NCI-H187 (cell line): ENCODE measurements at places on chromosomes 5 and 9.

- DNase-seq: no peak
These were observed 87.6 kb downstream of the ADRB2 start for GRCh38 chr5:148913985-148914431.

- no peak for DNase-seq
These were observed 28.8 kb upstream of the TJP2 start for GRCh38 chr9:69145144-69145715.

- no peak for DNase-seq
These were observed 77.1 kb upstream of the RETREG1 start for GRCh38 chr5:16693879-16694278.

- DNase-seq: no peak
These were observed 113.1 kb upstream of the TNC start for GRCh38 chr9:115230924-115231515.

DNA sequence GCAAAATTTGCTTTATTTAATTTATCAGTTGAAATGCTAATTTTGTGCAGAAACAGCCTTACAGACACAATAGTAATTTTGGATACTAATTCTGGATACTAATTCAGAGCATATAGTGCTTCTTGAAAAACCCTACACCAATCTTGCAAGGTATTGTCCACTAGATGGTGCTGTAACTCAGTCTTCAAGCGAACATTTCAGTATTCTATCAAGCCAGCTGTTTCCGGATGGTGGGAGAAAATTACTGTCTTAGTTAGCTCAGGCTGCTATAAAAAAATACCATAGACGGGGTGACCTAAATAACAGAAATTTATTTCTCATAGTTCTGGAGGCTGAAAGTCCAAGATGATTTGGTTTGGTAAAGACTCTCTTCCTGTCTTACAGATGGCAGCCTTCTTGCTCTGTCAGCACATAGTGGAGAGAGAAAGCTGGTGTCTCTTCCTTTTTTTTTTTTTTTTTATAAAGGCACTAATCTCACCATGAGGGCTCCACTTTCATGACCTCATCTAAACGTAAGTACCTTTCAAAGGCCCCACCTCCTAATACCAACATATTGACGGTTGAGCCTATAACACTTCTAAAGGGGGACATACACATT lies 1306.5 kb upstream of the CDH9 start:
- no peak for DNase-seq

DNA sequence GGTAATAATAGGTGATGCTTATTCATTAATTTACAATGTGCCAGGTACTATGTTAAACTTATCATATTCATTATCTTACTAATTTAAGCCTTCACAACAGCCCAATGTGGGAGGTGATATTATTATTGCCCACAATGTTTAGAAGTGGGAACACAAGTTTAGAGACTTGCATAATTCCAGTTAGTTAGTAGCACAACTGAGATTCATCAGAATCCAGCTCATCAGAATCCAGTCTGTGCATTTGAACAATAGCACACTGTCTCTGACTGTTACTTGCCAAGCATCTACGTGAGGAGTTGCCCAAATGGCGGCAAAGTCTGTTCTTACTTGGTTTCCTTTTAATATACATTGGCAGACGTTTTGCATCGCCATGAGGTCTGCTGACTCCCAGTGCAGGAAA lies 110.9 kb upstream of the BASP1 start:
- no peak for DNase-seq

GRCh38 chr9:134755221-134755907 lies 113.8 kb downstream of the COL5A1 start:
- DNase-seq: no peak

- no peak for DNase-seq
These were observed 13.4 kb upstream of the JADE2 start for GRCh38 chr5:134511796-134512660.

- DNase-seq: no peak
These were observed 331.5 kb upstream of the GRIN3A start for GRCh38 chr9:102069969-102070368.

DNA sequence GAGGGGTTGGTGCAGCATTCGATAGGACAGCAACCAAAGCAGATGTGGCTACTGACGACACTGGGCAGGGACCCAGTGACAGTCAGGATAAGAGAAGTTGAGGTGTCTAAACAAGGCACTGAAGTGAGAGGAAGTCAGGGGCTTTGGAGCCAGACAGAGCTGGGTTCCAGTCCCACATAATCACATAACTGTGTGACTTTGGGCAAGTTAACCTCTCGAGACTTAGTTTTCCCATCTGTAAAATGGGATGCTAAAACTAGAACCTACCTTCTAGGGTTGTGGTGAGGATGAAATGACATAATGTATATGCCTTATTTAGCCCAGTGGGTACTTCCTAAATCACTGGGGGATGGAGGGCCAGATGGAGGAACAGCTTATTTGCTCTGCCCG lies 3.1 kb downstream of the ANGPTL2 start:
- no peak for DNase-seq

- DNase-seq: no peak
These were observed 54.9 kb downstream of the RICTOR start for GRCh38 chr5:39019254-39019653.

GRCh38 chr9:34566322-34566721 lies 23.2 kb downstream of the CNTFR start:
- DNase-seq: no peak

- no peak for DNase-seq
These were observed 216.9 kb downstream of the ARRDC3 start for GRCh38 chr5:91166059-91166807.

GRCh38 chr5:71960195-71960594 lies 147.1 kb upstream of the MAP1B start:
- no peak for DNase-seq

DNA sequence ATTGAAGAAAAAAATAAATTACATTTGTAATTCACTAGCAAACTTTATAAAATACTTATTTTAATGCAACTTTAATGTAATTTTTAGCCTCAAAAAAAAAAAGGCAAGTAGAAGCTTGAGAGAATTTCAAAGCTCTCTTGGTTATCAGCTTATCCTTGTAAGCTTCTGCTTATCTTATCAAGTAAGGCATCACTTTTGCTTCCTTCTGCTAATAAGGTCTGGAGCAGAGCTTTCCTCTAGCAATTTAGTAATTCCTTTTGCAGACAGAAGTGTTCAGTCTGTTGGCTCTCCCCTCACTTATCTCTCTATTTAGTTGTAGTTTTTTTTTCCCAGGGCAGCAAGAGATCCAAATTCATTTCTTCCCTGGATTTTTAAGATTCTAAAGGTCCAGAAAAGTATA lies 525.0 kb downstream of the ISL1 start:
- no peak for DNase-seq

DNA sequence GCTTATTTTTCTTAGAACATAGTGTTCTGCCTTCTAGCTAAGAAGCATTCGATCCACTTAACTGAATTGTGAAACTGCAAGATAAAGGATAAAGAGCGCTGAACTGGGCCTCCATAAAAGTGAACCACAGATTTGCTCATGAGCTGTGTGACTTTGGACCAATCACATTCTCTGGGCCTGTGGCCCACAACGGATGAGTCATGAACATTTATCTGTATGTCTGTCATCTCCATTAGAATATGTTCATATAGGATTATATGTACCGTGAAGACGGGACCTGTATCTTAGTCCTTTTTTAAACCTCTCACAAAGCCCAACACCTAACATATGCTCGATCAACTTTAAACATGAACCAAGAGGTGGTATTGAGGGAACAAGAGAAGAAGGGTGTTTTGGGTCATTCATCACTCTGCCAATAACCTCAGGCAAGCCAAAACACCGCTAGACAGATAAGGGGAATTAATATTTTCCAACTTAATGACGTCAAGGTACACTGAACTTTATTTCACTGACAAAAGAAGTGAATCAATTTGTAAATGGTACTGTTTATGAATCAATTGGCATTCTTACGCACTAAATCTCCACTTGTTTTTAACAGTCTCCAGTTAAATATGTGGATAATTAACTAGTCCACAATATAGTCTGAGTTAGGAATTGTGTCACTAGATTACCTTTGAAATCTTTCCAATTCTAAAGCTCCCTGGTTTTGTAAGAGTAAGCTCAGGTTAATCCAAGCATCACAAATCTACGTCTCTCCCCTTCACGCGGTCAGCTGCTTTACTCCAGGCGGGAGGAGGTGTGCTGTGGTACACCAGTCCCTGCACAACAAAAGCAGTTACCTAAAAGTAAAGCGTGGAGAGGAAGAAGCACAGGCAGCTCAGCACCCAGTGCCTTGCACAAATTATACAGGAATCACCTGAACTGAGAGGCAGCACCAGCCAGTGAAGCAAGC lies 1.6 kb downstream of the TMEM245 start:
- DNase-seq: no peak

GRCh38 chr9:135079676-135080075 lies 7.8 kb upstream of the OLFM1 start:
- no peak for DNase-seq

GRCh38 chr5:18491349-18491748 lies 857.1 kb downstream of the TAF11L14 start:
- no peak for DNase-seq

GRCh38 chr9:6086006-6086655 lies 70.7 kb upstream of the RANBP6 start:
- DNase-seq: no peak

GRCh38 chr5:171961117-171961516 lies 45.3 kb downstream of the FBXW11 start:
- DNase-seq: no peak

GRCh38 chr9:38141746-38142591 lies 72.9 kb upstream of the SHB start:
- no peak for DNase-seq

DNA sequence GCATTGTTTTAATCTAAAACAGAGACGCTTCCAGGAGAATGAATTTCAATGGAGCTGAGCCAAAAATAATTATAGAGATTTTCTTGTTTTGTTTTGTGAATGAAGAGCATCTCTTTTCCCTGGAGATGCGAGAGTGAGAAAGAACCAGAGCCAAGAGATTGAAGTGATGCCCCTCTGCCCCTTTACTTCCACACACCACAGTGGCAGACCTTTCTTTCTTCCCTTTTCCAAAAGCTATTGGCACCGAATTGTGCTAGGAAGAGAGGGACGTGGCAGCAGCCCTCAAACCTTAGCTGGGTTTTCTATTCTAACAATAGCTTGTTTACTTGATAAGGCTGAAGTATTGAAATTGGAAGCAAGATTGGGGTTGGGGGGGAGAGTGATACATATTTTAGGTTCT lies 133.0 kb upstream of the TMEM161B start:
- no peak for DNase-seq

DNA sequence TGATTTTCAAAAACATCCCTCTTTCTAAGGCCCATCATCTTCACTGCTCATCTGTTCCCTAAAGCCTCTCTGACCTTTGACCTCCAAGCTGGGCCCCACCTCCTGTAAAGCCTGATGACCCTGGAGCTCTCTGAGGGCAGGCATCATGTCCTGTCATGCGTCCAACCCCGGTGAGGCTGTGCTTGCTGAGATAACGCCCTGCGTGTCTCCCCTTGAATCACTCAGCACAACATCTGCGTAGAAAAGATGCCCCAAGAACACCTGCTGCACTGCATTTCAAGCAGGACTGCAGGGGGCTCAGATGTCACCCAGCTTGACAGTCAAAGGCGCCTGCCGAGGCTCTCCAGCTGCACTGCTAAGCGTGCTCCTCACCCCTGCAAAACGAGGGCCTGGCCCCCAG lies 78.0 kb downstream of the OTULIN start:
- DNase-seq: peak; percentile 81

- DNase-seq: no peak
These were observed 44.6 kb upstream of the GLDC start for GRCh38 chr9:6689893-6690674.

DNA sequence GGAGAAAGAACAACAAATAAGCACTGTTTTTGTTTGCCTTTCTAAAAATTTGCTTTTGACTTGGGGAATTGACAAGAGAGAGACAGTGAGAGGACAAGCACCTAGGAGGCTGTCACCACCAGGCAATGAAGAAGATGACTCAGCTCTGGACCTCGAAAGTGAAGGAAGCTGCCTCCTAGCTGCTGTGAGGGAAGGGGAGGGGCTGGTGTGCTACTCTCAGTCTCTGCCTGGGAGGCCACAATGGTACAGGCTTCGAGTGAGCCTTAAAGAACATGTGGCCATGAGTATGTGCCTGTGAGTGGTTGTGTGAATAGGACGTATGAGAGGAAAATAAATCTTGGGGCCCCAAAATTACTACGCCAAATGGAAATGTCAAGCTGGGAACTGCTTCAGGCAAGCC lies 7.1 kb upstream of the PLK2 start:
- DNase-seq: no peak

DNA sequence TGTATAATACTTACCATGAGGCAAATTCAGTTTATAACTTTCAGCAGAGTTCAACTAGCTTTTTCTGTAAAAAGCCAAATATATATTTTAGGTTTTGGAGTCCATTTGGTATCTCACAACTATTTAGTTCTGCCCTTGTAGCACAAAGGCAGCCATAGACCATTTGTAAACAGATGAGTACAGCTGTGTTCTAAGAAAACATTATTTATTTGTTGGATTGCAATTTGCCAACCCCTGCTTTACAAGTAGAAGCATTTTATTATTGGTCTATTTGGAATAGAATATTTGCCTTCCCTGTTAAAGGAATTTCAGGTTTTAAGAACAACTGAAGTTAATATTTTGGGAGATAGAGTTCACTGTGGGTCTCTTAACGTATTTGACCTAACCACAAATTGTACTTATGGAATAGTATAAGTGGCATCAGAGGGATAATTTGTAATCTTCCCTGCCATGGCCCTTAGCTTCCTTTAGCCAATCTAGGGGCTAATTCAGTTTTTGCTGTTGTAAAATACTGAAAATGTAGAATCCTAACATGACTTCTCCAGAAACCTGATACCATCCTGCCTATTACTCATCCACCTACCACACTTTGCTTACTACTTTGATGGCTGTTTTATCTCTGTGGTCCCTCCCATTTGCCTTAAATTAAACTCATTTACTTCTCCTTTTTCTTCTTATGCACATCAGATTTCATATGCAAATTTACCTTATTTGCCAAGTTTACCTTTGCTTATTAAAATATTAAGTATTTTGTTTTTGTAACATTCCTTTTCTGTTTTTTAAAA lies 109.2 kb downstream of the DMXL1 start:
- DNase-seq: no peak

- no peak for DNase-seq
These were observed 46.5 kb downstream of the GNA14 start for GRCh38 chr9:77601476-77602099.

GRCh38 chr5:177508221-177508611 lies 1.4 kb downstream of the DOK3 start:
- DNase-seq: no peak

DNA sequence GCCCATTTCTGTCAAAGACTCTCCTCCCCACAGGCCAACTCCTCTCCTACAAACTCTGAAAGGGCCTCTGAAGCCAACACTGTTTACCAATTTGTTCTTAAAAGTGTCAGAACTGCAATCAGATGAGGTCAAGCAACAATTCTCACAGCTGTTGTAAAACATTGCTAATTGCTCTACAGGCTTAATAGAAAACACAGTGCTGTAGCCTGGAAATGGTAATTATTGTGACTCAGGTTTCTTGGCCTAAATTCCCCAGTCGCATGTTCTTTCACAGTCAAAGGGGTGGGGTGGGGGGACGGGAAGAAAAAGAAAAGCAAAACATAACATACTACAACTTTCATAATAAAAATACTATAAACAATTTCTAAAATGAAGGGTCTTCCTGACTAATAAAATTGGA lies 343.2 kb downstream of the DMAC1 start:
- no peak for DNase-seq

GRCh38 chr5:52043543-52043942 lies 660.3 kb downstream of the ISL1 start:
- peak; percentile 80 for DNase-seq

GRCh38 chr9:26775391-26775790 lies 117.2 kb downstream of the CAAP1 start:
- no peak for DNase-seq

- DNase-seq: no peak
These were observed 20.5 kb upstream of the RPS23 start for GRCh38 chr5:82298668-82299067.
